ENCODE measurements at places on chromosomes 1 and 21.

- no peak for DNase-seq
Measured at GRCh38 chr1:205279986-205280385, 41.6 kb downstream of the NUAK2 start.

- no peak for DNase-seq
Measured at GRCh38 chr1:39675220-39675619, 3.3 kb upstream of the NT5C1A start.

DNA sequence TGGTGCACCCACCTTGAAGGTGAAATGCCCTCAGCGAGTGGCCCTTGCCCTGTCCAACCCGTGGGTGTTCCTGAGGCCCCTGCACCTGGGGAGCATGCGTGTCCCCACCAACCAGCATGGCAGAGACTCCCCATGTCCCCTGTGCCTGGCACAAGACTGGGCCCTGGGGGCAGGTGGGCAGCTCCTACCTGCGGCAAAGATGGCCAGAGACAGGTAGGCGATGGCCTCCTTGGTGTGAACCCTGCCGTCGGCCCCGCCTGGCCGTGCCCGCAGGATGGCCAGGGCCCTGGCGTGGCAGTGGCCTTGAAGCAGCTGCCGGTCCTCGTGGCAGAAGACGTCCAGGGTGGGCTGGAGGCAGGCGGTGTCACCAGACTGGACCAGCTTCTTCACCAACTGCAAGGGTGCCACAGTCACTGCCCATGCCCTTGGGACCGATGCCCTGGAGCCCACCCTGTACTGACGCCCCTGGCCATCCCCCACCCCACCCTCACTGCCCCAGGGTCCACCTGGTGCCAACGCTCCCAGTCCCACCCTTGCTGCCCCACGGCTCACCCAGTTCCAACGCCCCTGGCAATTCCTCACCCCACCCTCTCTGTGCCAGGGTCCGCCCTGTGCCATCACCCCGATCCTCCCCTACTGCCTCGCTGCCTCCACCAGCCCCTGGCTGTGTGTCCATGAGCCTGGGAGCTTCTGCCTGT is 15.7 kb downstream of the TTC34 start:
- DNase-seq, result no peak

DNA sequence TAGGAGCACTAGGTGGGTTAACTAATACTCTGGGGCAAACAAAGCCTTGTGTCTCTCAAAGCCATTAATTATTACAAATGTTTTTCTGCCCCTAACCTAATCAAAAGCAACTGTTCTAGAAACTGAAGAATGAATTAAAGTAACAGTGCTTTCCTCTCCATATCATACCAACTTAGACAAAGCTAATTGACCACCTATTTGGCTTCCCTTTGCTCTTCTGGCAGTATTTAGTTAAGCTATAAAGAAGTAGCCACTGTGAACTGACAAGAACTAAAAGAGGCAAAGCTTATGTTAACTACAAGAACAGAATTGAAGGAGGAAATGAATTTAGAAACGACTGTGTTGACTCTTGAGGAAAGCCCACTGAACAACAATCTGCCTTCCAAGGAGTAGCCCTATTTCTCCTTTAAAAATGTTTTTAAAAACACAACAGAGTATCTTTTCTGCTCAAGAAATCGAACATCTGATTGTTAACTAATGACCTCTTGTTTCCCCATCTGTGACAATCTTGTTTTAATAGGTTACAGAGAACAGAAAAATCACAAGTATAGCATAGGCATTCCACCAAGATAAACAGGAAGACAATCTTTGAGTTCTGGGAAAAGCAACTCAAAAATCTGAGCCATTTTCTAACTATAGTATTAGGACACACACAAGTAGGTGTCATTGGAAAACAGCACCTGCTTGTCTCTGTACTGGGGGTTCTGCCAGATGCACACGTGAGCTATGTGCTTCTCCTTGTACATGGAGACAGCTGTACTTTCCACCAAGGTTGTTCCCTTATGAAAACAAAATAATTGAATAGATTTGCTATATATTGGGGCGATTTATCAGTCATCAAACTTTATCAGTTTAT is 3.1 kb upstream of the EGLN1 start:
- DNase-seq, result no peak

Measured in H54 (cell line).